ENCODE measurements at places on chromosomes 7 and 10. TPM values are rescaled to one million over a fixed set of nuclear protein-coding genes. Genes with fewer than 3 reads are reported as not detected.

DNA sequence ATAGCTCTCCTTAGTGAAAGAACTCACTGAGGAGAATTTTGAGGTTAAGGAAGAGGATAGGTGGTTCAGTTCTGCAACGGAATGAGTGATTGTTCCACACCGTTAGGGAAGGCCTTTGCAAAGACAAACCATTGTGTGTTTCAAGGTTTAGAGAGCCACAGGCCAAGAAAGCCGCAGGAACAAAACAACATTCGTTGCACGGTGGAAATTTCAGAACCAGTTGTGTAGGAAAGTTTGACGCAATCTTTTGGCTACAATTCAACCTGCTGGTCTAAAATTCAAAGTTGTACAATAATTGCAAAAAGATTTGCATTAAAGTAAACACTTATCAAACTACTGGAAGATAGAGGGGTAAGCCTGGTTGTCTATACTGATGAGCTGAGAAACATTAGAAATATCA, 91.4 kb downstream of the FAM107B start:
- DNase-seq: no peak

GRCh38 chr7:45484094-45484493, 90.1 kb upstream of the ADCY1 start:
- no peak for DNase-seq

DNA sequence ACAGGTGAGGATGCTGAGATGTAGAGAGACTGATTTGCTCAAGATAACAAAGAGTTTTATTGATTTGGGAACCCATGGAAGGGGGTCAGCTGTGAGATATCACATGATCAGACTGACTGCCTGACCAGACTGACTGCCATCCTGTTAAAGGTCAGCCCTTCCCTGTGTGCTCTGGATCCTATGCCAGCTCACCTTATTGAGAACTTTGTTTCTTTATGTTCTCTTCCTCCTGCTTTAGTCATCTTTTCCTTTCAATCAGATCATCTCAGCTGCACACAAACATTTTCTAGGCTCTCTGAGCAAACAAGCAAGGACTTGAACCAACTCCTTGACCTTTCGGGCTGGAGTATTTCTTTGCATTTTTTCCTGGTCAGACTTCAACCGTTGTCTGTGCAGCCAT, 50.0 kb upstream of the MTPN start:
- DNase-seq: no peak

DNA sequence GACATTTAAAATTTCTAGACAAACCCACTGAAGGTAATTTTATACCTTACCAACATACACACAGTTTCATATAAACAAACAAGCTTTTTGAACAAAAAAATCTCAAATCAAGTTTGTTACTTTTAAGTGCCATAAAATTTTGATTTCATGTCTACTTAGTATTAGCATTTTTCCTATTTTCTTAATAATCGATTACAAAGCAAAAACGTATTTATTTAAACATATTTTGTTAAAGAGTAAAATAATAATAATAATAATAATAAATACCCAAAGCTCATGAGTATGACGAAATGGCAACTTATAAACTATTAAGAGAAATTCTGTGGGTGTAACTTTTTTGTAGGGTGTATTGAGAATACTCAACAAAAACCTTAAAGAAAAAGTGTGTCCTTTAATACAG, 177.6 kb downstream of the GALNT11 start:
- no peak for DNase-seq

DNA sequence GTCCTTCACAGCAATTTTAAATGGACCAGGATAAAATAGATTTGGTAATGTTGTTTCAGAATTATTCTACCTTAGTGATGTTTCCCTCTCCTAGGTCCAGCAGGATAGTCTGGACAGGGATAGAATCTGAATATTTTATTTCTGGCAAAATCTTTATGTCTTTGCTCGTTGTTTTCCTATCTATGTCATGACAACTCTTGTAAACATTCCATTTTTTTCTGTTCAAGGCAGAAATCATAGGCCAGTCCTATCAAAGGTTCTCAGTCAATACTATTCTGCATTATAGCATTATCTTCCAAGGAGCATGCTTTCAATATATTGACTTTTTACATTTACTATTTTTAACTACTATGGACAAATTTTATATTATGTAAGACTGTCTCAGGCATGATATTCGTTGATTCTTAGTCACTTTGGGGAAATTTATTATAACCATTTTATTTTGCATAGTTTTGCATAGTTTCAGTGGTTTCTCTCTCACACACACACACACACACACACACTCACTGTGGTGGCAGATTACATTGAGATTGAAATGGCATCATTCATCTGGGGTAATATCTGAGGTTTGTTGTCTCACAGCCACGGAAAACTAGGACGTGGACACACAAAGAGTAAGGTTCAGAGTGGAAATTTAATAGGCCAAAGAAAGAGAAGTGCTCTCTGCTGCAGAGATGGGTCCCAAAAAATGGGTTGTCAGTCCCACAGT, 17.2 kb downstream of the TAS2R60 start:
- no peak for DNase-seq

DNA sequence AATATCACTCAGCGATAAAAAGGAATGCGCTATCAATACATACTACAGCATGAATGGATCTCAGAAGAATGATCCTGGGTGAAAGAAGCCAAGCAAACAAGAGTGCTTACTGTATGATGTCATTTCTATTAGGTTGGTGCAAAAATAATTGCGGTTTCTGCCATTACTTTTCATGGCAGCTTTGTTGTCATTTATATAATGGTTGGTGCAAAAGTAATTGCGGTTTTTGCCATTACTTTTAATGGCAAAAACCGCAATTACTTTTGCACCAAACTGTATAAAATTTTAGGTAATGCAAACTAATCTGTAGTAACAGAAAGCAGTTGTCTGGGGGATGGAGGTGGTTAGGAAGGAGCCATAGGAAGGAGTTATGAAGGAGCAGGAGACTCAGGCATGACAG, 318.3 kb upstream of the ZMIZ1 start:
- no peak for DNase-seq

DNA sequence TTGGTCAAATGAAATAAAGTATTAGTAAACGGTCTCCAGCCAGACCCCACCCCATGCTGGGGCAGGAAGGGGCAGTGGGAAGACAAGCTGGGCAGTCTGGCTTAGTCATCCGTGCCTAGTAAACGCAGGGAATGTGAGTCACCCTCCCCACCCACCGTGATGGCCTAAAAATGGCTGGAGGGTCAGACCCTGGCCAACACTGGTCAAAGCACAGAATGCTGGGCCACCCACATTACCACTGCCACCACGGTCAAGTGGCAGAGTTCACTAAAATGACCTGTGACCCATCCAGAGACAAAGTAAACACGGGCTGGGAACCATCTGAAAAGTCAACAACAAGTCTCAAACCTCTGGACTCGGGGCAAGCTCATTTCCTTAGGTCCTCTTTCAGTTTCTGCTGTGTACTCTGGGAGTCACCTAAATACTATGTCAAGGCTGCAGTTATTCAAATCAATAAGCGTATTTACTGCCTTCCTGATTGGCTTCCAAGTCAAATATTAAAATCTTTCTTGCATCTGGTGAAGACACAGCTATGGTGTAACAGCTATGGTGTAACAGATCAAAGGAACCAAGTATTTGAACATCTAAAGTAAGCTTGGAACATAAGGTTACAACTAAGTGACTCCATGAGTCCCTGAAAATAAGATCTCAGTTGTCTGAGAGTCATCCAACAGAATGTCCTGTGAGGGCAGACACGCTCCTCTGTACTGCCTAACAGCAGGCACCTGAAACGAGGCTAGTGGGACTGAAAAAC, 3.0 kb downstream of the ZFAND2A start:
- peak; percentile 93 for DNase-seq

- no peak for DNase-seq
Observed at GRCh38 chr10:5748394-5748803, 63.8 kb downstream of the TASOR2 start.

GRCh38 chr7:2081526-2082135, 151.1 kb downstream of the MAD1L1 start:
- DNase-seq: no peak

- no peak for DNase-seq
Observed at GRCh38 chr10:33412241-33412640, 77.8 kb upstream of the NRP1 start.

- DNase-seq: no peak
Observed at GRCh38 chr10:36499693-36500092, 625.7 kb upstream of the ANKRD30A start.

- no peak for DNase-seq
Observed at GRCh38 chr7:15332956-15333355, 228.9 kb downstream of the AGMO start.

DNA sequence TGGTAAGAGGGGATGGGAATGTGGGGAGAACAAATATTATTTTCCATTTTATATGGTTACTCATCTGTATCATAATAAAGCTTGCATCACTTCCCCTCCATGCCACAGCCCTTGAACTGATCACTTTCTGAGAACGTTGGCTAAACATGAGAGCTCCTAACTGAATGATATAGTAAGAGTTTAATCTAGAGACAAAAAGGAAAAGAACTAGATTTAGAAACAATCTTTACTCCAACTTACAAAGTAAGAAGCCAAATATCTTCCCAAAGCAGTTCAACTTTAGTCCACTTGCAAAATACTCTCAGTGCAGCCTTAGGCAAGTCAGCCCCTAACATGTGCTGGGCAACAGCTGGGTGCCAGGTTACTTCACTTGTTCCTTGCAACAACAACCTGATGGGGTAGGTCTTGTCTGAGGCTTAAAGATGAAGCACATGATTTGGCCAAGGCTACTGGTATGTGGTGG, 20.3 kb downstream of the SMURF1 start:
- DNase-seq: peak; percentile 87

DNA sequence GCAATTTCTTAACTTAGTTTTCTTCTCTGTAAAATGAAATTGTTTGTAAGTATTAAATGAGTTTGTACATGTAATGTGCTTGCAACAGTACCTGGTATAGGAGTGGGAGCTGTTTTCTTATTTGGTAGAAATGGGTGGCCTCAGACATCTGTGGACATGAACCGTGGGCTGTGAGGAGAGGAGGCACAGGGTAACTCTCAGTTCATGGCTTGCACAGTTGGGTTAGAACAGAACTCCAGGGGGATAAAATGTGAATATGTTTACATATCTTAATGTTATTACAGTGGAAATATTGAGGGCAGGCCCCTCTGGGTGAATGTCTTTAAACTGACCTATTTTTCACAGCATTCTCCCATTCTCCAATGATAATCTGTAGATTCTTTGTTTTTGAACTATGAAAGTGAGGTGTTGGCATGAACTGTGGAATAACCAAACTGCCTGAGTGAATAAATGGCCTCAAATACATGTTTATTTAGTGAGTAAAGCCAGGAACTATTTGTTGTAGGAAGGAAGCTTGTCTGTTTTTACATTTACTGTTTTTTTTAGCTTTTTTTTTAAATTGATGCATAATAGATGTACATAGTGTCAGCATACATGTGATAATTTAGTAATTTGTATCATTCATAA, 2.6 kb downstream of the ABCA13 start:
- DNase-seq: peak; percentile 50

GRCh38 chr7:64879800-64880199, 23.3 kb upstream of the ZNF273 start:
- no peak for DNase-seq

GRCh38 chr7:41940760-41941343, 238.0 kb upstream of the INHBA start:
- DNase-seq: peak; percentile 61

DNA sequence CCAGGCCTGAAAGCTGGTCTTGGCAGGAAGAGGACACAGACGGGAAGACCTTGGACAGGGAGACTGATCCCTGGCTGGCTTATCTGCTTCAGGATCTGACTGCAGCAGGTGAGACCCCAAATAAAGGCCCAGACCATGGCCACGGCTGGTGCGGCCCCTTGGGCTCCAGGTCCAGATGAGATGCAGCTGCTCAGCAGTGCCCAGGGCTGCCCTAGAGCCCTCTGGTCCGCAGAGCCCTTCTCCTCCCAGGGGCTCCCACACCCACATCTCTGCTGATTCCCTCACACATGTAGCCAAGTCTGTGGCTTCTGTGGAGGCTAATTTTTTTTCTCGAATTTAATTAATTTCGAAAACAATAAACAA, 46.3 kb downstream of the VIPR2 start:
- DNase-seq: no peak

DNA sequence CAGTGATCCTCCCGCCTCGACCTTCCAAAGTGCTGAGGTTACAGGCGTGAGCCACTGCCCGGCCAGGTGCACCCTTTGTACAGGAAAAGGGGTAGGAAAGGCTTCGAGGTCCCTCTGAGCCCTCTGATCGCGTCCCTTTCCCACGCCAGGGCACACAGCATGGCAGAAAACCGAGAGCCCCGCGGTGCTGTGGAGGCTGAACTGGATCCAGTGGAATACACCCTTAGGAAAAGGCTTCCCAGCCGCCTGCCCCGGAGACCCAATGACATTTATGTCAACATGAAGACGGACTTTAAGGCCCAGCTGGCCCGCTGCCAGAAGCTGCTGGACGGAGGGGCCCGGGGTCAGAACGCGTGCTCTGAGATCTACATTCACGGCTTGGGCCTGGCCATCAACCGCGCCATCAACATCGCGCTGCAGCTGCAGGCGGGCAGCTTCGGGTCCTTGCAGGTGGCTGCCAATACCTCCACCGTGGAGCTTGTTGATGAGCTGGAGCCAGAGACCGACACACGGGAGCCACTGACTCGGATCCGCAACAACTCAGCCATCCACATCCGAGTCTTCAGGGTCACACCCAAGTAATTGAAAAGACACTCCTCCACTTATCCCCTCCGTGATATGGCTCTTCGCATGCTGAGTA, 871 bp downstream of the POP7 start:
- DNase-seq: no peak

DNA sequence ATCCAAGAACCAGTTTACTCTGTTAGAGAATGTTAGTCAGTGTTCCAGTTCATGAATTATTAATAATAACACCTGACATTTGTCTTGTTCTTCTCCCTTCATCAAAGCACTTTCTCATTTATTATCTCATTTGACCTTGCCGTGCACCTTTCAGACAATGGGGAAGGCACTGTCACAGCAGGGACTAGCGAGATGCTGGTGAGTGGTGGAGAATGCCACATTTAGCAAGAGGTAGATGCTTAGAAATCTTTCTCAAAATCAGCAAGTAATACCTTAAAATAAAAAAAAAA, 34.2 kb upstream of the XRCC2 start:
- no peak for DNase-seq

Gene OR2A12
- total RNA-seq: not detected

Gene NEUROD6
- not detected for total RNA-seq

Gene RNLS
- total RNA-seq: not detected

Gene RBP3
- total RNA-seq: not detected

Gene LAMB4
- total RNA-seq: 0.15 TPM

Gene SLC13A1
- total RNA-seq: not detected

Gene DMBT1
- total RNA-seq: 0.53 TPM

Gene HOXA10
- not detected for total RNA-seq

Gene EPHA1
- total RNA-seq: 39.3 TPM

Gene GSAP
- total RNA-seq: 15.6 TPM
